CD8-positive, alpha-beta memory T cell (primary cell): ENCODE measurements at places on chromosomes 16 and 17. TPM values are rescaled to one million over a fixed set of nuclear protein-coding genes. Genes with fewer than 3 reads are reported as not detected.

The SMIM22 gene
- not detected for total RNA-seq

The NHERF1 gene
- 131 TPM for total RNA-seq

The C16orf89 gene
- total RNA-seq, result not detected

The MSRB1 gene
- total RNA-seq, result 20.4 TPM

The HAP1 gene
- 0.18 TPM for total RNA-seq

The FOXF1 gene
- total RNA-seq, result not detected

The HSD17B2 gene
- not detected for total RNA-seq

The LYRM9 gene
- total RNA-seq, result 3.4 TPM

GRCh38 chr17:63881935-63882601 is at the start of gene GH2:
GH2 (minus strand) TSS chr17:63881944; CDS start chr17:63881801, 143 bp downstream.
- peak; percentile 37 for DNase-seq

- DNase-seq, result no peak
These were observed 41.8 kb downstream of the NLRC5 start for GRCh38 chr16:57031156-57031555.

GRCh38 chr17:81870131-81870980 is 781 bp downstream of the ARHGDIA start:
- peak; percentile 42 for DNase-seq

DNA sequence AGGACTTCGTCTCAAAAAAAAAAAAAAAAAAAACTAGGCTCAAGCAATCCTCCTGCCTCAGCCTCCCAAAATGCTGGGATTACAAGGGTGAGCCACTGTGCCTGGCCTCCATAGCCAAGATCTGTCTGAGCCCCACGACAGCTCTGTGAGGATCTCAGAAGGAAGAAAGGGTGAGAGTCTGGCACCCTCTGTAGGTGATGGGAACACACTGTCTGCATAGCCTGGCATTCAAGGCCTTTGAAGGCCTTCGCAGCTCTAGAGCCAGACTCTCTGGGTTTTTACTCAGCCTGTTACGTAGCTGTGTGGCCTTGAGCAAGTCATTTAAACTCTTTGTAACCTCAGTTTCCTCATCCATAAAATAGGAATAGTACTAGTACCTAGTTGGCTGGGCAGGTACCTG is 6.3 kb upstream of the XPO6 start:
- peak; percentile 47 for DNase-seq

- DNase-seq, result no peak
These were observed 6.4 kb downstream of the IRF8 start for GRCh38 chr16:85905110-85906095.

GRCh38 chr17:81508639-81509206 is 3.9 kb downstream of the ACTG1 start:
- no peak for DNase-seq

- DNase-seq, result no peak
These were observed 486.5 kb downstream of the CDH13 start for GRCh38 chr16:83113317-83113716.

- no peak for DNase-seq
These were observed 15.2 kb downstream of the DRC3 start for GRCh38 chr17:17987901-17988300.

DNA sequence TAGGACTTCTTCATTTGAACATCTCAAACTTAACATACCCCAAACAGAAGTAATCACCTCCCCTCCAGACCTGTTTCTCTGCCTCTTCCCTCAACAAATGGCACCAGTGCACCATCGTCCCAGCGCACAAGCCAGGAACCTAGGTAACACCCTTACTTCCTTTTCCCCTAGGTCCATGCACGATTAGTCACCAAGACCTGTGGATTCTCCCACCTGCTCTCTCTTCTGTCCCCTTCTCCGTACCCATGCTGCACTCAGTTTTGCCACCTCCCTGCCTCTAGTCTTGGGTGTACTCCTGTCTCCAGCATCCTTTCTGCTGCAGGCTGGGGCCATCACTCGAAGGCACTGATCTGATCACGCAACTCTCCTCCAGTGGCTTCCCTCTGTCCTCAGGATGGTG is 3.2 kb downstream of the EMC8 start:
- no peak for DNase-seq

- DNase-seq, result no peak
These were observed 31.1 kb downstream of the RBFOX1 start for GRCh38 chr16:7363422-7364417.

GRCh38 chr16:51540259-51540658 is 389.2 kb upstream of the SALL1 start:
- DNase-seq, result no peak

DNA sequence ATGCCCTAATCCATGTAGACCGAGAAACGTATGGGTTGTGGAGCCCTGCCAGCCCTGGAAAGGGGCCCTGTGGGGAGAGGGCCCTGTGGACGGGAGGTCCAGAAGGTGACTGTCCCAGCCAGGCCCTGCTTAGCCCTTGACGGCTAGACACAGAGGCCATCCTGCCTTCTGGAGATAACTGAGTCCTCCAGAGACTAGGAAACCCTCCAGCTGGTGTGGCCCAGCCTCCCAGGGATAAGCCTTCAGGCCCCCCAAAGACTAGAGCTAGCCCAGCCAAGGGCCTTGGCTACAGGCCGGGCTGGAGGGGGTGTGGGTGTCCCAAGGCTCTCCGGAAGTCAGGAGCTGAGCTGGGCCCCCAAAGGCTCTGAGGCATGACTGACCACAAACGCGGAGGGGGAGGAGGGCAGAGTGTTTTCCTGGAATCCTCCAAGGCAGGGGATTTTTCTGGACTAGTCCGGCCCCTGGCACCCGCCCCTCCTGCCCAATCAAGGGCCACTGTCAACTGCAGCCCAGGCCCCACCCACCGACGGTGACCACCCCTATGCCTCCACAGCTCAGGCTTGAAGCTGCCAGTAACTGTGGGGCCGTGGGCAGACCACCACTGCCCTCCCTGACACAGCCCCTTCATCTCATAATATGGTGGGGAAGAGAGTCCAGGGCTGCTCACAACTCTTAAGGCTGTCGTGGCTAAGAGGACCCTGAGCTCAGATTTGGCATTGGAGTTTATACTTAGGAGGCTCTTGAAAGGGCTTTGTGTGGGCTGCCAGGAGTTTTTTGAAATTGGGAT is 885 bp upstream of the VASN start:
- DNase-seq, result no peak

GRCh38 chr17:77228241-77228752 is 87.5 kb downstream of the SEC14L1 start:
- no peak for DNase-seq

DNA sequence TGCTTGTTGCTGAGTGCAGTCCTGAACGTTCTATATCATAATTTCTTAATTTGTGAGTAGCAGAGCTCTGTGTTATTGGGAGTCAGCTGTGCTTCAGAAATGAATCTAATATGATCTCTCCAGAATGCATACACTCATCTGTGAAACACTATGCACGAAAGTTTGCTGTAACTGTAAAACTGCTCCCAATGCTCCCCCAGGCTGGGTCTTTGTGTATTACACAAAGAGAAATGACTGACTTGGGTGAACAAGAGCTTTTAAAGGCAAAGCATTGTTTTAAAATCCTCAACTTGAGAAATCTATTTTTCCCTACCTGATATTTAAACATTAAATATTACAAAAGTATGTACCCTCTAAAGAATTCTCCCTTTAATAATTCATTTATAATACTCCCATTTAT is 636.7 kb upstream of the KIF2B start:
- DNase-seq, result no peak

- DNase-seq, result peak; percentile 63
These were observed 1.9 kb upstream of the YBX2 start for GRCh38 chr17:7296189-7296861.

DNA sequence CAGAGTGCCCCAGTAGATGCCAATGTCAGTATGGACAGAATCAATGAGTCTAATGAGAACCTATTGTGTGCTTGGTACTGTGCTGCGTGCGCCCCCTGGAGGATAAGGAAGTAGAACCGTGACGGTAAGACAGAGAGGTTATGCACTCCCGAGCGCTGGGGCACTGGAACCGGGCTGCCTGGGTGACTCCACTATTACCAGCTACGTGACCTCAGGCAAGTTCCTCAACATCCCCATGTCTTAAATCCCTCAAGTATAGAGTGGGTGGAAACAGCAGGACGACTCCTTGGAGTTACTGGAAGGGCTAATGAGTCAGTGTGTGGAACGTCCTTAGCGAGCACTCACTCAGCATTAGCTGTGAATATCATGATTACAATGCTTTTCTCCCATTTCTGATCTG is 16.2 kb downstream of the CHST4 start:
- DNase-seq, result peak; percentile 65
